ENCODE measurements at places on chromosomes 11 and 22.
A peak's percentile ranks its signal among the peaks of the same experiment; 100 is the strongest.

GRCh38 chr11:34356913-34357700, 703 bp downstream of the ABTB2 start:
- DNase-seq: no peak

DNA sequence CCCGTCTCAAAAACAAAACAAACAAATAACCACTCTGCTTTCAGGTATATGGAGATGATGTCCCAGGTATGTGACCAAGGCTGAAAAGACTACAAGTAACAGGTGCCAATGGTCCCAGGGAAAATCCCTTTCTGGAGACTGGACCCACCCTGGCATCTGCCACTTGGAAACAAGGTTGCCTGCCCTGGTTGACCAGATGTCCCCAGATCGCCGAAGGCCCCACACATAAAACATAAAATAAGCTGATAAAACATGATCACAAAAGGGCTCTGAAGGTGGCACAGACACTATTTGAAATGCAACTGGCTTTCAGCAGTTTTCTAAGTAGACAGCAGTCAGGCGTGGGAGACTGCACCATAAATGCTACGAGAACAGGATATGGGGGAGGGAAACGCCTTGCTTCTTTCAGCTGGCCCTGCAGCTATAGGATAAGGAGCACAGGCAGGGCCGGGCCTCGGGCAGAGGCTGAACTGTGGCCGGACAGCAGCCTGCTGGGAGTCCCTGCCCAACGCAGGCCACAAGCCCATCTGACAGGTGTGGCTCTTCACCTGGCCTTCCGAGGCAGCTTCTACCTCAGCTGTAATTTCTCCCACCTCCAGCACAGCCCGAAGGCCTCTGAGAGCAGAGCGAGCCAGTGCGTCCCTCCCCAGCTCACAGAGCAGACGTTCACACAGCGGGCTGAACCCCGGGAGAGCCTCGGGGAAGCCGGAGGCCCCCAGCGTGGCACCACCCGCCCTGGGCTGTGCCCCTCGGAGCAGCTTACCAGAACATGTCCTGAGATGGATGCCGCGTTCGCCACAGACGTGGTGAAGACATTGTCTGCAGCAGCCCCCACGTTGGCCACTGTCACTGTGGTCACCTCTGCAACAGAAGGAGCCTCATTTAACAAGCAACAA, 4.0 kb downstream of the DEAF1 start:
- no peak for DNase-seq

DNA sequence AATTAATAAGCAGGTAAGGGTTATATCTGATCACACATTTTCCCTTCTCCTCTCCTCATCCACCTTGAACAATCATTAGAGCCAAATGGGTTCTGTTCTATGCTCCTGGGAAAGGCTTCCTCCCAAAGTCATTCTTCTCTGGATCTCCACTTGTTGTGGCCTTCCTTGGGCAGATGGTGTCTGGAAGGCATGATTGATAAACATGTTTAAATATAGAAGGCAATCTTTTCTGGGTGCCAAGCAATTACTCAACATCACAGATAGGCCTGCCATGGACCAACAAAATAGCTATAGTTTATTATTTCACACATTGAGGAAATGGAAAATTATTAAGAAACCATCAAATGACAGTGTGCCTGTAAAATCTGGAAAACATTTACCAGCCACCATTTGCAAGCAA, 73.5 kb downstream of the KCNA4 start:
- DNase-seq: no peak

DNA sequence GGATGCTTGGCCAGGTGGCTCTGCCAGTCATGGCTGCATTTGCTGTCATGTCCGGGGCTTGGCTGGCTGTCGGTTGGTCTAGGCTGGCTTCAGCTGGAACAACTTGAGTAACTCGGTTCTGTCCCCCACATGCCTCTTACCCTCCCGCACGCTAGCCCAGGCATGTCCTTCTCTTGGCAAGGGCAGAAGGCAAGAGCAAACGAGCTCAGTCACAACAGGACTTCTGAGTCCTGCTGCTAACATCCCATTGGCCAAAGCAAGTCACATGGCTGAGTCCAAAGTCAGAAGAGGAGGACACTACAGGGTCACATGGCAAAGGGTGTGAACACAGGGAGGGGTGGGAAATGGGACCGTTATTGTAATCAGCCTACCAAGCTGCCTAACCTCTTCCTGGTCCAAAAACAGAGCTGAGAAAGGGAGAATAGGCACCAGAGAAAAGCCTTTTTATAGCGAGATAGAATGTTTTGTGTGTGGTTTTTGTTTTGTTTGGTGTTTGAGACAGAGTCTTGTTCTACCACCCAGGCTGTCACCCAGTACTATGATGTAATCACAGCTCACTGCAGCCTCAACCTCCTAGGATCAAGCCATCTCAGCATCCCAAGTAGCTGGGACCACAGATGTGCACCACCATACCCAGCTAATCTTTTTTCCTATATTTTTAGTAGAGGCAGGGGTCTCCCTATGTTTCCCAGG, 81.9 kb downstream of the MN1 start:
- DNase-seq: no peak

GRCh38 chr11:66045177-66045639, 3.8 kb downstream of the GAL3ST3 start:
- DNase-seq: peak; percentile 55

Data from stimulated activated CD8-positive, alpha-beta memory T cell treated with anti-CD3 and anti-CD28 coated beads, Interleukin-7, amount 100 ng/mL, for 1 hour (primary cell).